NCI-H774 (cell line): ENCODE measurements at places on chromosomes 7 and 10.

- DNase-seq = no peak
These were observed 23.2 kb downstream of the LYZL2 start for GRCh38 chr10:30606313-30606712.

DNA sequence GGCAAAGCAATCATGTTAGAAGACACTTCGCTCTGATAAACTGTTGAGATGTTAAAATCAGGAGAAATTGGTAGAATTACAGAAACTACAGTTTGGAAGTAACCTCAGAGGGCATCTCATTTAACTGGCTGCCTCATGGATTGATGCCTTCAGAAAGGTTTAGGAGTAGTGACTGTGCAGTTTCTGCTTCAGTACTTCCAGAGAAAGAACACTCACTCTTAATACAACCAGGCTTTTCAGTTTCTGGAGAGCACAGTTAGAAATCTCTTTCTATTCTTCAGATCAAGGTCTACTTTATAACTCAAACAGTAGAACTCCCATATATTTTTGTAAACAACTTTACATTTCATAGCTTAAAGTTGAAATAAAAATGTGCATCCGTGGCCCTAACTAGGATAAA, 1358.9 kb upstream of the LRRTM3 start:
- no peak for DNase-seq

GRCh38 chr7:29202651-29203069, 8.1 kb downstream of the CHN2 start:
- DNase-seq = no peak

DNA sequence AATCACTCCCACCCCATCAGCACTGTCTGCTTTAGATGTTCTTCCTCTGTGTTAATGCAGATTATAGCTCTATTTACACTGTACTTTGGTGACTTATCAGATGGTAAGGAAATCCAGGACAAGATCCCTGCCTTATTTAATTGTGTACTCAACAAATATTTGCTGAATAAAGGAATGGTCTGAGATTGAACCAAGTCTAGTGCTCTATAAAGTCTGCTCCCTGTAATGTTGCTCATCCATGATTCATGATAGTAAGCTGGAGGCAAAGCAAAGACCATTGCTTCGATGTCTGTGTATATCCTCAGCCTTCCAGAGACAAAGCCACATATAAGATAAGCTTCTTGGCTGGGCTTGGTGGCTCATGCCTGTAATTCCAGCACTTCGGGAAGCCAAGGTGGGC, 33.5 kb downstream of the PLCE1 start:
- DNase-seq = no peak

GRCh38 chr7:151240942-151241754, 7.3 kb downstream of the SMARCD3 start:
- no peak for DNase-seq

- no peak for DNase-seq
These were observed 70.9 kb upstream of the COL1A2 start for GRCh38 chr7:94323844-94324243.

- DNase-seq = no peak
These were observed 628 bp downstream of the MRPS33 start for GRCh38 chr7:141014125-141014523.

DNA sequence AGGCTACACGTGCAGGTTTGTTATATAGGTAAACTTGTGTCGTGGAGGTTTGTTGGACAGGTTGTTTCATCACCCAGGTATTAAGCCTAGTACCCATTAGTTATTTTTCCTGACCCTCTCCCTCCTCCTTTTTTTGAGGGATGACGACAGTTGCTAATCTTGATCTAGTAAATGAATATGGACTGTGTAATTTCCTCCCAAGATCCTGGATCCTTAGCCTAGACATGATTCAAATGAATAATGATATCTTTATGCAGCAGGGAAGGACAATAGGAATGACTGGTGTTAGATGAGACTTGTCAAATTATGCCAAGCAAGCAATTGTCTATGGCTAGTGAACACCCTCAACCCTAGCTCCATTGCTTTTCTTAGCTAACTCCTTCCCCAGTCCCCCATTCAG, 156.2 kb downstream of the PLPP4 start:
- no peak for DNase-seq

- no peak for DNase-seq
These were observed 957.2 kb upstream of the GHITM start for GRCh38 chr10:83182076-83182475.

DNA sequence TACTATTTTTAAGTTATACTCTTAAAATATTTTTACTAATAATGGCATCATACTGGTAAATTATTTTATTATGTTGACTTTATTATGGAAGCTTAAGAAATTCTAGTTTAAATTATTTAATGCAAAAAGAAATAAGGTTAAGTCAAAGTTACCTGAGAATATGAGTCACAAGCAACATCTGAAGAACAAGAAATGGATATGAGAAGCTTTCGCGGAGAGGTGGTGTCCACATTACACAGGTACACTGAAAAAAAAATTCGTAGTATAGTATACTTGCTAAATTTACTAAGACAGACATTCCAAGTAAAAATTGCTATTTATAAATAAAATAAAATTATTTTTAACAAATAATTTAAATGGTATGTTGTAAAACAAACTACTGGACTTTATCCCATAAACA, 143.8 kb downstream of the AVL9 start:
- no peak for DNase-seq

DNA sequence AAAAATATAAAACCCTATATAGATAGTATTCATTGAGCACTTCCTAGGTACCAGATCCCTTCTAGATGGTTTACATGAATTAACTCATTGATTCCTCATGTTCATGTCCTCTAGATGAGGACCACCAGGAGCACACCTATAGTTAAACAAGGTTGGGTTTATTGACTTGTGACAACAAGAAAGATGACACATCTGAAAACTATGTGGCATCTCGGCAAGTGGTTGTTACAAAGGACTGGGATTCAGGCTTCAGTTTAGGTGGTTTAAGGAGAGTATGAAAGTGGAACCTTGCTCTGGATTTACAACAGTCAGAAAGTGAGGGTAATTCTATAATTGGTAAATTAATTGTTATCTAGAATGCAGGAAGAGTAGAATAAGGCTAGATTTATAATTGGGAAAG, 99.0 kb upstream of the PHF14 start:
- no peak for DNase-seq

- no peak for DNase-seq
These were observed 28.3 kb downstream of the ZFAND2A start for GRCh38 chr7:1131471-1132265.

DNA sequence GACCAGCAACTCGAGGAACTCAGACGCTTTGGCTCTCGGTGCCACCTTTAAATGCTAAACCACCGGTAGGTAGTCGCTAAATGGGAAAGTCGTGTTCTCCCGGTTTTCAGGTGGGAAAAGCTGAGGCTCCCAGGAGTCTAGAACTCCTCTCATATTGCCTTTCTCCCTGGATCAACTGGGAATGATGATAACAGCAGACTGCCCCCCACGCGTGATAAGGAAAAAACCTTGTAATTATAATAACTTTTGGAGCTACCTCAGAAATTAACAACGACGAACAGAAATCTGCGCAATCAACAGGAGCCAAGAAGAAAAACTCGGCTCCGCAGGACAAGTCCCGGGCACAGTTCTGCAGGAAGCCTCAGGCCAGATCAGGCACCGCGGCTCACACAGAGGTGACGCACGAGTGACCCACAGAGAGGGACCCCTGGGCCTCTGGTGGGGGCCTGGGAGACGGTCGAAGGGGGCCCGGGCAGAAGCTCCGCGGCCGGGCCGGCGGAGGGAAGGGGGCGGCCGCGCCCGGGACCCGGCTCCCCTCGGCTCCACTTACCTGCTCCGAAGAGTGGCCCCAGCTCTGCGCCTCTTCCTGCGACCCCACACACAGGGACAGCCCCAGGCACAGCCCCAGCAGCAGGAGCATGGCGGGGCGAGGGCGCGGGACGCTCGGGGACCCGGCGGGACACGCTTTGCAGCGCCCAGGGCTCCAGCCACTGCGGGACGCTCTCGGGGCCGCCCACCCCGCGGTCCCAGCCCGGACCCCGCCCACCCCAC, at the start of gene ITIH5:
Gene ITIH5, minus strand, starts transcription at position 714 of the 771 bp plus-strand sequence. Its CDS starts 74 bp downstream, at position 640.
- no peak for DNase-seq

DNA sequence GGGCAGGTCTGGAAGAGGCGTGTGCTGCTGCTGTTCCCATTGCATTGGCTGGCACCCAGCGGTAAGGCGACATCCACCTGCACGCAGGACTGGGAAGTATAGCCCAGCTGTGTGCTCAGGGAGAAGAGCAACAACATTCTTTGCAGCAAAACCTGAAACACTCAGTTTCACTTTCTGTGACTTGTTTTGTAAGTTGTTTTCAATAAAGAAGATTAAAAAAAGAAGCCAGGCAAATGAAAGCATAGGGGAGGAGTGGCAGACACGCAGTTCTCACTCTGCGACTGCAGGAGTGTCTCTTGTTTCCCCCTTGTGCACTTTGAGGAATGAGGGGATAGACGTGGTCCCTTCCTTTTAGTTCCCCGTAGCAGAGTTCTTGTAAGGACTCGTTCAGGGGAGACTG, 5.8 kb downstream of the FBH1 start:
- DNase-seq = no peak

- DNase-seq = no peak
These were observed 404.7 kb downstream of the NEBL start for GRCh38 chr10:20492447-20492846.

DNA sequence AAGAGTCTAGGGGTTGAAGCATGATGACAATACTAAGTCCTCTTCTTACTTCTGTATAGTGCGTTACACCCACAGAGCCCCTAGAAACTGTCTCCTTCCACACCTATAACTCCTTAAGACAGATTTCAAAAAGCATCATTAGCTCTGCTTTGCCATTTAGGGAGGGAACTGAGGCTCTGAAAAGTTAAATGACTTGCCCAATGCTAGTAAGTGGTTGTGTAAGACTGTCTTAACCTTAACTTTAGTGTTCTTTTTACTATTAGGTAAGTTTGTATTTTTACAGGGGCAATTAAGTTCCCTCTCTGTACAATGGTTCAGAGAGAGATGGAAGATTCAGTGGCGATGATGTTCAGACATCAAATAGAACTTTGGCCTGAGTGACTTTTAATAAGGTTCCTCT, 72.7 kb upstream of the ASAH2 start:
- DNase-seq = no peak

GRCh38 chr7:42100156-42100508, 136.9 kb downstream of the GLI3 start:
- no peak for DNase-seq

- DNase-seq = no peak
These were observed 186.8 kb downstream of the MACC1 start for GRCh38 chr7:20030417-20030816.

GRCh38 chr10:5585517-5586206, 60.9 kb downstream of the CALML3 start:
- DNase-seq = peak; percentile 57

- DNase-seq = no peak
These were observed 83.0 kb upstream of the DUSP5 start for GRCh38 chr10:110414548-110415309.

- no peak for DNase-seq
These were observed 20.9 kb downstream of the CHST15 start for GRCh38 chr10:124072541-124072940.

DNA sequence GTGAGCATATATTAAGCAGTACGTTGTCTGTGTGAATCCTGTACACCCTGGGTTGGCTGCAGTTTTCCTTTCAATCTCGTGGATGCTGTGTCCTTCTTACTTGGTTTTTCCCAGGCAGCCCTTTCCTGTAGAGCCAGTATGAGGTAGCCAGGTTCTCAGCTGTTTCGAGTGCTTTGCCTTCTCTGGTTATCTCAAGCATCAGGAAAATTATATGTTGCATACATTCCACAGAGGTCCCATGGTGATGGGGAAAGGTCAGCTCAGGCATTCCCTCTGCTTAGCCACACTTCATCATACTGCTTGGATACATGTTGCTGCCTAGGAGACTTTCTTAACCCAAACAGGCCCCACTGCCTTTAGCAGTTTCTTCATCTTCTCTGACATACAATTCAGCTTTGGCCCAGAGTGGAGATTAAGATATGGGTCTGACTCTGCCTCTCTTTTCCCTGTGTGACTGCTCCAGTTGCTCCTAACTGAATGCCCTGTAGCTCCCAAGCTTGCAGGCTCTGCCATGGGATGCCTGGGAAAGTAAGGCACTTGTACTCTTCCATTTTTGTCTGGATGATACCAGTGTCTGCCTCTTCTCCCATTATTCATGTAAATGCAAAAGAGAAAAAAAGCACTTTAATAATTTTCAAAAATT, 11.3 kb downstream of the GNAI1 start:
- no peak for DNase-seq

GRCh38 chr7:150329331-150330120, 6.2 kb upstream of the ACTR3C start:
- no peak for DNase-seq

DNA sequence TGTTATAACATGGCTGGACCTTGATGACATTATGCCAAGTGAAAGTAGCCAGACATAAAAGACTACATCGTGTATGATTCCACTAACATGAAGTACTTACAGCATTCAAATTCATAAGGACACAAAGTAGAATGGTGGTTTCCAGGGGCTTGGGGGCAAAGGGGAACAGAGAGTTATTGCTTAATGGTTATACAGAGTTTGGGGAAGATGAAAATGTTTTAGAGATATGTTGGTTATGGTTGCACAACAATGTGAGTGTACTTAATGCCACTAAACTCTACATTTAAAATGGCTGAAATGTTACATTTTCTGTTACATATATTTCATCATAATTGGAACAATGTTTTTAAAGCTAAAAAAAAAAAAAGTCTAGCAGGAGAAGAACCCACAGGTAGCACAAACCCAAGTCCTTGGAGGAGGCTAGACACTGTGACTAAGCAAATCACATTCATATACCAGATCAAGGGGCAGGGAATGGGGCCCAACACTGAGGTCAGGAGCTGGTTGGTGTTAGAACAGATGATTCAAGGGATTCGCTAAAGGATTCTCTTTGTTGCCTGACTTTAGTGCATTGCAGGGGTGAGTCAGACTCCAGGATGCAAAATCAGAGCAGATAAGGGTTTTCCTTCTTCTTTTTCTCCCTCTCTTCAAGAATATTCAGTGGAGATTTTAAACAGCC, 25.1 kb upstream of the AOAH start:
- DNase-seq = no peak

DNA sequence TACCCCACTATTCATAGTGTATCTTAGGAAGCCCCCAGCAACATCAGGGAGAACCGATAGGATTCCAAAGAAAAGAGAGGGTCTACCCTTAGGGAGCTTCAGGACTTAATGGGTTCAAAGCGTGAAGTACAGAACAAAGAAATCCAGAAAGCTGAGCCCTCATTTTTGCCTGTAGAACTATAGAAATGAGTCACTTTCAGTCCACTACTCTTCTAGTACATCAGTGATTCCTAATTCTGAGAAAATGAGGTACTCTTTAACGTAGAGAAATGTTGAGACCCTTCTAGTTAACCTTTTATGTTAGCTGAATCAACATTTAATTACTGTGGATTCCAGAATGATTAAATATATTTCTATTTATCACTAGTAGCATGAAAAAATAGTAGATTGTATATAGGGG, 1.8 kb downstream of the TDRD1 start:
- DNase-seq = no peak

DNA sequence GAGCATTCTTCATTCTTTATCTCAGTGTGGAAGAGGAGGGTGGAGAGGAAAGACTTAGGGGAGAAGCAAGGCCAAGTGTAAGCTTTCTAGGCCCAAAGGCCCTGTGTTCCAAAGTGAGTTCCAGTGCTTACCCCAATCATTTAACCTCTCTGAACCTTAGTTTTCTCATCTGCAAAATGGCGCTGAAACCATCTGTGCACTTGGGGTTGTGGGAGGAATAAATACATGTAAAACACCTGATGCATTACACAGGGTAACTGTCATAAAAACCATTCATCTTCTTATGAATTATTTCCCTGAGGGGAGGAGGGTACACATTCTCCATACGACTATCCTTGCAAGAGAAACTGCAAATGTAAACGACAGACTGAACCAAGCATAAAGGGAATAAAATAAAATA, 19.0 kb downstream of the PIK3AP1 start:
- no peak for DNase-seq
